ENCODE measurements at places on chromosomes 6 and 20. TPM values are rescaled to one million over a fixed set of nuclear protein-coding genes. Genes with fewer than 3 reads are reported as not detected.

Gene TRAPPC3L
- total RNA-seq: under 0.01 TPM

Gene TCP11
- not detected for total RNA-seq

Gene POU5F1
- total RNA-seq: 0.19 TPM

Gene TEAD3
- 0.31 TPM for total RNA-seq

Gene BCAS4
- total RNA-seq: 0.16 TPM

Gene DNPH1
- total RNA-seq: 36.3 TPM

Gene TDRD6
- under 0.01 TPM for total RNA-seq

Gene RBPJL
- total RNA-seq: not detected

Gene SIRPG
- total RNA-seq: not detected

Gene MAP1LC3A
- total RNA-seq: 28.1 TPM

Gene TREML1
- total RNA-seq: not detected

Gene PACRG
- total RNA-seq: not detected

Gene IL17A
- not detected for total RNA-seq

Gene HLA-DRA
- total RNA-seq: 2.9 TPM

Gene SDCBP2
- total RNA-seq: 6.0 TPM

Gene CDYL
- 42.9 TPM for total RNA-seq

Gene DEFB124
- total RNA-seq: not detected

Gene HSPA12B
- total RNA-seq: 11.1 TPM

Gene TSHZ2
- total RNA-seq: 0.65 TPM

Gene FUT9
- total RNA-seq: under 0.01 TPM

Gene LY6G6D
- not detected for total RNA-seq

Gene C6orf132
- total RNA-seq: 0.06 TPM

Gene IMPG1
- total RNA-seq: not detected

Gene NOP56
- 221 TPM for total RNA-seq

Measured in bladder microvascular endothelial cell (primary cell).